ENCODE measurements at places on chromosomes 3 and 15. TPM values are rescaled to one million over a fixed set of nuclear protein-coding genes. Genes with fewer than 3 reads are reported as not detected.

GRCh38 chr3:114290911-114291901, 2.6 kb upstream of the TIGIT start:
- peak; percentile 86 for DNase-seq

DNA sequence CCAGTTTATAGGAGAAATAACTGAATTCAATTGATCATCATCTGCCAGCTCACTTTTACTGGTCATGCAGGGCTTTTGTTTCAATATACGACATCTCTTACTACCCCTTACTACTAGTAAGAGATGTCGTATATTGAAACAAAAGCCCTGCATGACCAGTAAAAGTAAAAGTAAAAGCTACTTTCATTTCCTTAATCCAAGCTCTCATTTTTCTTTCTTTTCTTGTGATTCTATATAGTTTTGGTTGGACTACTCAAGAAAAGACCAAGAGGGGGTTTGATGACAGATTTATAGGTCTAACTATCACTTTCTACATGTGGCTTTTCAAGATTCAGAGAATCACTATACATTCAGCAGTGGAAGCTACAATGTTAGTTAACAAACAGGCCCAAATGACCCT, 1237.3 kb downstream of the ROBO2 start:
- no peak for DNase-seq

DNA sequence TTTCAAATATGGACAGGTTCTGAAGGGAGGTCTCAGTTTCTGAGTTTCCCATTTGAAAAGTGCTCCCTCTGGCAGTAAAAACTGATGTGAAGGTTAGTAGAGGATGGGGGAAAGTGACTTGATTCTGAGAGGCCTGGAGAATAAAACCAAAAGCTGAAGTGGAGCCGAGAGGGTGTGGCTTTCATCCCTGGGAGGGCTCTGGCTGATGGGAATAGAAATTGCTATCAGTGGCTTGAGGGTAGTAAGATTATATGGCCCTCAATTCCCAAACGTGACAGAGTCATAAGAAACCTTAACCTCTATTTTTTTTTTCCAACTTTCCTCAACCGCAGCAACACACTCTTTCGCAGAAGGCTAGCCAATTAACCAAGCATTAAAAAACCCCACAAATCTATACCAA, 185.9 kb downstream of the MEIS2 start:
- no peak for DNase-seq

- DNase-seq: no peak
Observed at GRCh38 chr3:106229495-106230278, 360.9 kb upstream of the CBLB start.

DNA sequence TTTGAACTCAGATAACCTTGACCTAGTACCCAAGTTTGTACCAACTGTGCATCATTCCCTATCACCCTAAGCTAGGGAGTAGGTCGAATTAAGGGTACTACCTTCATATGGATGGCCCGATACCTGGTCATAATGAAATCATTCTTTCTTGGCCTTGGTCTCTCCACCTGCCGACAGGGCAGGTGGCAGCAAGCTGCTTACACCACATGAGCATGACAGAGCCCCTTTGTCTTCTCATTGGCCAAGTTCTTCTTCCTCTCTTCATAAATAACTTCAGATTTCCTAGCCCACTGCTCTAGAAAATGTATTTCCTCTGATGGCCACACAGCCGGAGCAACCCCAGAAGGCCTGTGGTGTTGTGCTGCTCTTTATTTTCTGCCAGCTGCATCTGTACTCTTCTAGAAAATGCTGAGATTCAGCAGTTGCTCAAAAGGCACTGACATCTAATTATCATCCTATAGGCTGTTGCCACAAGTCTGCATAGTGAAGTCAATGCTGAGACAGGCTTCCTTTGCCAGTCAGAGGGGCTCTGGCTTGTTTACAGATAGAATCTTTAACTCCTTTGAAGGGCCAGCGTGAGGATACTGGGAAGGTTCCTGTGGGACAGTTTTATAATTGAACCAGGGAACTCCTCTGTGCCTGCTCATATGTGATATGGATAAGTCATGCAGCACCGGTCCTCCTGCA, 304.2 kb downstream of the PTPRG start:
- no peak for DNase-seq

AMT gene
- 2.6 TPM for polyA plus RNA-seq

OR5K2 gene
- not detected for polyA plus RNA-seq

All from naive B cell (primary cell).